ENCODE measurements at places on chromosomes 5 and 9.

DNA sequence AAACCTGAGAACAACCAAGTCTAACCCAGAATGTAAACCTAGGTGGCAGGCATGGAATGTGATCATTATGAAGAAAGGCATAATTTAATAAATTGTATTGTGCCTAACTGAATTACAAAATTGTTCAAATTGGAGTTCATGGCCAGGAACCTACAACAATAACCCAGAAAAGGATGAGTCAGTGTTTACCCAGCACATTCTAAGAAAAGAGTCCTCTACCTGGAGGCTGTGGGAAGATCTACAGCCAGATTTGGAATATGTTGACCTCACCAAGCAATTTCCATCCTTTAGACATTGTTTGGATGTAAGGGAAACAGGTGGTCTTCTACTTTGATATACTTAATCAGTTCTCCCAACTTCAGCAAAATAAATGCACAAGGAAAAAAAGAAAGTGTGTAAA, 152.2 kb downstream of the TMEM161B start:
- DNase-seq: no peak

- no peak for DNase-seq
Observed at GRCh38 chr5:115510145-115510645, 34.4 kb downstream of the FEM1C start.

GRCh38 chr9:121285835-121286687, 18.1 kb downstream of the GSN start:
- no peak for DNase-seq

DNA sequence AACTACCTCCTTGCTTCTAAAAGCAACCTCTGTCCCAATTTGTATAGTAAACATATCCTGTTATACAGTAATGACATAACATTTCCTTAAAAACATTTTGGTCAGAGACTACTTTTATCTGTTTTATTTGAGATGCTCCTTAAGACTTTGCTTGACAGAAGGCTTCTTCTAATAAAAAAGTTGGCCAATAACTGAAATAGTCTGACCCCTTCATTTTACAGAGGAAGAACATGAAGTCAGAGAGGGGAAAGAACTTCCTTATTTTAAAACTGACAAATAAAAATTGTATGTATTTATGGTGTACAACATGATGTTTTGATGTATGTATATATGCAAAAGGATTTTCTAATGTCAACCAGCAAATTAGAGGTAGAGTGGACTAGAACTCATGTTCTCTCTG, 35.8 kb upstream of the SPARC start:
- no peak for DNase-seq

- no peak for DNase-seq
Observed at GRCh38 chr5:124590686-124591085, 155.8 kb downstream of the ZNF608 start.

DNA sequence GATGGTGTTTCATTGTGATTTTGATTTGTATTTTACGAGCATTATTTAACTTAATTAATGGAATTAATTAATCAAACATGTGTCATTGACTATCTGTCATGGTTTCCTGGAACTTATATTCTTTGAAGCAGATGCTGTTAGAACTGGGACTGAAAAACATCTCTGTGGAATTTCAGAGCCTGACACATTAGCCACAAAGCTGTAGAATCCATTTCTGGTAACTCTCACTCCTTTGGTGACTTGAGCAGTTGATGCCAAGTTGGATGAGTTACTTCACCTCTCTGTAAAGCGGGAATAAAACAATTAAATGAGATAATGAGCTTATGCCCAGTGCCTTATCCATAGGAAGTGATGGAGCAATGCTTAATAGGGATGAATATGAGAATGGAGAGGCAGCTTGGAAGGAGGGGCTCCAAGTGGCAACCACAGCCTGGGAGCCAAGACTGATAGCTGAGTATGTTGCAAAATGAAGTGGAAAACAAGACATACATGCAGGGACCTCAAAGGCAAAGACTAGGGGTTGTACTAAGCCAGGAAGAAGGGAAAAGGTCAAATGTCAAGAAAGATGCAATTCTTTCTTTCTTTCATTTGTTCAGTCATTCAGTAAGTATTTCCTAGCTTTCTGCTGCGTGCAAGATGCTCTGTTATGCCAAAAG, 23.1 kb upstream of the ADRA1B start:
- DNase-seq: no peak

- DNase-seq: no peak
Observed at GRCh38 chr9:16252616-16253015, 617.9 kb downstream of the BNC2 start.

GRCh38 chr9:80493258-80493657, 921.5 kb downstream of the TLE4 start:
- DNase-seq: no peak

GRCh38 chr9:133347515-133347984, 381 bp downstream of the MED22 start:
- DNase-seq: peak; percentile 55

DNA sequence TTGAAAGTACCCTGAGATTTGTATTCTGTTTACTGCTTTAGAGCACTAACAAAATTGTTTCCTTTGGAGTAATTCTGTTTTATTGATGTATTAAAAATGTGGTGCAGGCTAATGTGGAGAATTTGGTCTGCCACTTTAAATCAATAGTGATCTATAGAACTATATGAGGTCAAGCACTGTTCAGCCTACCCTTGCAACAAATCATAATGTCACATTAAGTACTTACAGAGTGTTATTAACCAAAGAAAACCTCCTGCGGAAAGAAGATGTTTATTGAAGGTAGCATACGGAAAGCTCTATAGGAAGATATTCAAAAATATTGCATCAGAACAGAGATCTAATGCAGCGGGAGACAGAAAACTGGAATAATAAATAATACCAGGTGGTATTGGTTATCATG, 865.0 kb upstream of the TYRP1 start:
- no peak for DNase-seq

DNA sequence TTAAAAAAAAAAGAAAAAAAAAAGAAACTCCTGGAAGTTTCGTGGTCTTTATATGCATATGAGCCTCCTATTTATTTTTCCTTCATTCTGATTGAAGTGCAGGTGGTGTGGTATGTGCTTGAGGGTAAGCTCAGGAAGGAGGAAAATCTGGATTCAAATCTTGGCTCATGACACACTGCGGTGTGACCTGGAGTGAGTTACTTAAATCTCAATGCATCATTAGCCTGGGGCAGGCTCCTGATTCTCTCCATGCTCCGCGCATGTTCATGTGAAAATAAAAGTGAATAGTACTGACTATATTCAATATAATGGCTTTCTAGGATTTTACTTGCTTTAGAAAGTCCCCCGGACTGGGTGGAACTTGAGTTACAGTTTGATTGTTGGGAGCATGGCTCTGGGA, 35.6 kb downstream of the PTTG1 start:
- DNase-seq: no peak

DNA sequence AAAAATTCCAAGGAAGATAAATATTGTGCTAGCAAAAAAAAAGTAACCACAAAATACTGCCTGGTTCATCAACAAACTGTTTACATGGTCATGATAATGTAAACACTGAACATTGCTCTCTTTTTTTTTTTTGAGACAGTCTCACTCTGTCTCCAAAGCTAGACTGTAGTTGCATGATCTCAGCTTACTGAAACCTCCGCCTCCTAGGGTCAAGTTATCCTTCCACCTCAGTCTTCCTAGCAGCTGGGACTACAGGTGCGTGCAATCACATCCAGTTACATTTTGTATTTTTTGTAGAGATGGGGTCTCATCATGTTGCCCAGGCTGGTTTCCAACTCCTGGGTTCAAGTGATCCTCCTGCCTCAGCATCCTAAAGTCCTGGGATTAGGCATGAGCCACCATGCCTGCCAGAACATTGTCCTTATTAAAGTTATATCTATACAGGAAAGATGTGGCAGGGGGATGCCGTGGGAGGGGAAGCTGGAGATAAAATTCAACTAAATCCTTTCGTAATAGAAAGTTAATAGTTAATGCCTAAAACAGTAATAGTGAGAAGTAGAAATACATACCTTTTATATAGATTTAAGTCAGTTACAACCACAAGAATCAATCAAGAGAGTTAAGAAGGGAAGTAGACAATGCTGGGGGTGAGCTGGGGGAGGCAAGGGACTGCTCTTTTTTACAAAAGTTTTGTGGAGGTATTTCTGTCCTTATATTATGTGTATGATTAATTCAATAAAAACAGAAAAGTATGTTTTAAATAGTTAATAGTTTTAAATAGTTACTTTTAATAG, 52.3 kb downstream of the RGMB start:
- no peak for DNase-seq

DNA sequence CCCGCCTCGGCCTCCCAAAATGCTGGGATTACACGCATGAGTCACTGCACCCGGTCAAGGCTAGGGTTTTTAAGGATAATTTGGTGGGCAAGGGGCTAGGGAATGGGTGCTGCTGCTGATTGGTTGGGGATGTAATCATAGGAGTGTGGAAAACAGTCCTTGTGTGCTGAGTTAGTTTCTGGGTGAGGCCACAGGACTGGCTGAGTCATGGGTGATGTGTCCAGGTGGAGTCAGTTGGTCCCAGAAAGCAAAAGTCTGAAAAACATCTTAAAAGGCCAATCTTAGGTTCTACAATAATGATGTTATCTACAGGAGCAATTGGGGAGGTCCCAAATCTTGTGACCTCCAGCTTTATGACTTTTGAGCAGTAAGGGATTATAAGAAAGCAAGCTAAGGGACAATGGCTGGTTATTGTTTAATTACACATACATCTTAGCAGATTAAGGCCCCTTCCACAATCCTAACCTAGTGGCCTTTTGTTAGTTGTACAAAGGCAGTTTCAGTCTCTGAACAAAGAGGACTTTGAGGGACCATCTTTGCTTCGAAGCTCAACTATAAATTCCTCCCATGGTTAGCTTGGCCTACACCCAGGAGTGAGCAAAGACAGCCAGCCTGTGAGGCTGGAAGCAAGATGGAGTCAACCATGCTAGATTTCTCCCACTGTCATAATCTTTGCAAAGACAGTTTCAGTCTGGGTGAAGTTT, 5.5 kb upstream of the AOPEP start:
- DNase-seq: no peak

- DNase-seq: no peak
Observed at GRCh38 chr5:116315531-116315930, 230.7 kb downstream of the COMMD10 start.

DNA sequence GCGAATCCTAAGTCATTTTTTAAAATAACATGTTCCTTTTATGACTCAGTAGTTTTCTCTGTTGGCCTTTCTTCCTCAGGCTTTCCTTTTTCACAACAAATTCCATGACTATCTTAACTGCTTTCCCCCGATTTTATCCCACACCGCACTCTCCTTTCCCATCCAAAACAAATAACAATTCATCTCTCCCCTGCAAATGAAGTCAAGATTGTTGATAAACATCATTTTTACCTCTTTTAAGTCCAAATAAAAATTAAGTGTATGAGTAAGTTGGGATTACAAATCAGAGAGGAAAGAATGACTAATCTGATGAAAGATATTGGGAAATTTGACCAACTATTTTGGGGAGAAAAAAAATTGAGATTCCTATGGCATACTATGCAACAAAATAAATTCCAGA, 47.3 kb downstream of the SEC61B start:
- no peak for DNase-seq

- no peak for DNase-seq
Observed at GRCh38 chr5:16459451-16459850, 6.1 kb downstream of the ZNF622 start.

DNA sequence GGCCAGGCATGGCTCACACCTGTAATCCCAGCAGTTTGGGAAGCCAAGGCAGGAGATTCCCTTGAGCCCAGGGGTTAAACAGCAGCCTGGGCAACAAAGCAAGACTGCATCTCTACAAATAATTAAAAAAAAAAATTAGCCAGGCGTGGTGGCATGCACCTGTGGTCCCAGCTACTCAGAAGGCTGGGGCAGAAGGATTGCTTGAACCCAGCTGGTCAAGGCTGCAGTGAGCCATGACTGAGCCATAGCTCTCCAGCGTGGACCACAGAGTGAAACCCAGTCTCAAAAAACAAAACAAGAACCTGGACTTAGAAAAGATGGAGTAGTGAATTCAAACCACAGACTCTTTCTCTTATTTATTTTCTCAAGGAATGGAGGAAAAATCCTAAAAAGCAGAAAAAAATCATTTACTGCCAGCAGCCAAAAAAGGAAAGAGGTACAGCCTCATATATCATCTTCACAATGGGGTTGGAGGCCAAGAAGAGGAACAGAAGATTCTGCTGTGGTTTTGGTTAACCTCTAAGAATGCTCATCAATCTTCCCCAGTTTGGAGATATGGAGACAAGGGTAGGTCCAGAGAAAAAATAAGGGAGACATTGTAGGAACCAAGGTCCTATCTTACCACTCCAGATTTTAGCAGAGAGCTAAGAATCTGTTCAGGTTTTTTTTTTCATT, 40.0 kb upstream of the MYO10 start:
- no peak for DNase-seq

DNA sequence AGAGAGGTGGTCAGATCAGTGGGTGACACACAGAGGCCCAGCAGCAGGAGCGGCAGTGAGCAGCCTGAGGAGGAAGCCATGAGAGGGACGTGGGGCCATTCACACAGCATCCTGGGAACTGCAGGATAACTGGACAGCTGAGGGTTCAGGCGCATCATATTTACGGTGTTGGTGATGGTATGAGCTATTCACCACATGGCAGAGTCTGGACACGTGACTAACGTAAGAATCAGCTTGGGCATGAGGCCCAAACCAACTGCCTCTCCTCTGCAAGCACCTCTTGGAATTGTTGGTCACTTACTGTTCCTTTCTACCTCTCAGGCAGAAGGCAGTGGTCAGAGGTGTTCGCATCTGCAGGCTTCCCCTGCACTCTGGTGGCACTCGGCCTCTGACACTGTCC, 141.1 kb downstream of the ENTREP1 start:
- DNase-seq: no peak

DNA sequence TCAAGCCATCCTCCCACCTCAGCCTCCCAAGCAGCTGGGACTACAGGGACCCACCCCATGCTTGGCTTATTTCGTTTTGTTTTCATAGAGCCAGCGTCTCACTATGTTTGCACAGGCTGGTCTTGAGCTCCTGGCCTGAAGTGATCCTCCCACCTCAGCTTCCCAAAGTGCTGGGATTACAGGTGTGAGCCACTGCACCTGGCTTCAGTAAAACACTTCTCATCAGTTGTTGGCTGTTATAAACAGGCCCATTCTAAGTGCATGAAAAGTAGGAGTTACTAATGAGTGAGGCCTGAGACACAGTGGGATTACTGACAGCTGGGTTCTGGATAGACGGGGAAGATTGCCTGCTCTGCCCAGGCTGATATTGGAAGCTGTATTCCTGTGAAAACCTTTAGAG, 3.5 kb downstream of the CRB2 start:
- no peak for DNase-seq

- peak; percentile 1 for DNase-seq
Observed at GRCh38 chr9:117555964-117556629, 141.2 kb upstream of the ASTN2 start.

- no peak for DNase-seq
Observed at GRCh38 chr5:145776886-145777285, 58.3 kb downstream of the PRELID2 start.

- DNase-seq: no peak
Observed at GRCh38 chr5:111942661-111943401, 185.8 kb upstream of the NREP start.

DNA sequence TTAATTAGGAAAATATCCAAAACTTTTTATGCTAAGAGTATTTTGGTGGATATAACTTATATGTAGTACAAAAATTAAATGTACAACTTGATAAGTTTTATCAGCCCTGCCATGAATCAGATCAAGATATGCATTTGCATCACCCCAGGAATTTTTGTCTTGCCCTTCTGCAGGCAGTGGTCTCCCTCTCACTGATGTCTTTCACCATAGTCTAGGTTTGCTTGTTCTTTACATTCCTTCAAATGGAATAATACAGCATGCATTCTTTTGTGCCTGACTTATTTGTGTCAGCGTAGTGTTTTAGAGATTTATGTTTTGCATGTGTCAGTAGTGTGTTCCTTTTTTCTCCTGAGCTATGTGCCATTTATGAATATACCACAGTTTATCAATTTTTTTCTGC, 36.4 kb downstream of the RNF180 start:
- no peak for DNase-seq

GRCh38 chr5:33611877-33612276, 171.1 kb downstream of the TARS1 start:
- DNase-seq: no peak
